Activated naive CD8-positive, alpha-beta T cell treated with anti-CD3 and anti-CD28 coated beads for 36 hours (primary cell): ENCODE measurements at places on chromosomes 13 and 19. TPM values are rescaled to one million over a fixed set of nuclear protein-coding genes. Genes with fewer than 3 reads are reported as not detected.

FPR1 gene
- not detected for total RNA-seq

GRCh38 chr19:30403203-30403985, 31.2 kb downstream of the ZNF536 start:
- no peak for DNase-seq

DNA sequence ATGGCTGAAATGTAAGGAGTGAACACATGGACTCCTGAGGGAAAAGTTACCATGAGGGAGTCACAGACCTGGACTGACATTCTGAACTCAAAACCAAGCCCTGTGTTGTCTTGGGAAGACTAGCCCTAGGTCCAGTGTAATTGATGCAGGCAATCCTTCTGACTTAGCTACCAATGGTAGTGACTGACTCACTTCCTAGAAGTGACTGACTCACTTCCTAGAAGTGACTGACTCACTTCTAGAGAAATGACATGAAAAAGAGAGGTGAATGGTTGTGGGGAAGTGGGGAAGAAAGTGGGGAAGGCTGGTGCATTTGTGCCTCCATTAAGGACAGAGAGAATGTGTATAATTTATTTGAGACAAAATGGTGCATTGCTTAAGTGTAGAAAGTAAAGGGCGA, 49.9 kb downstream of the EDNRB start:
- no peak for DNase-seq

DNA sequence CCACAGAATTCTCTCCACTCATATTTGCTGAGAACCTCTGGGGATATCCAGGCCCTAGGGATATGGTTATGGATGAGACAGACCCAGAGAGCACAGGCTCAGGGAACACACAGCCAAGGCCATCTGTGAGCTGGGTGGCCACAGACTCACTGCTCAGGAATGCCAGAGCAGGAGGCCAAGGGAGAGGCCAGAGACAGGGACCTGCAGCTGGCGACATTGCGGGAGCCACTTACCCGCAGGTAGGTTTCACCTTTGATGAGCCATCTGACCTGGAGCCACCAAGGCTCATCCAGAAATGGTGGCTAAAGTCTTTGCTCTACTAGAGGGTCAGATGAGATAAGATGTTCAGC, 29.4 kb downstream of the CCNE1 start:
- DNase-seq, result no peak

ZNF846 gene
- 6.8 TPM for total RNA-seq

- no peak for DNase-seq
These were observed 11.8 kb downstream of the TUBGCP3 start for GRCh38 chr13:112576191-112576590.

PEAK3 gene
- total RNA-seq, result not detected

DNA sequence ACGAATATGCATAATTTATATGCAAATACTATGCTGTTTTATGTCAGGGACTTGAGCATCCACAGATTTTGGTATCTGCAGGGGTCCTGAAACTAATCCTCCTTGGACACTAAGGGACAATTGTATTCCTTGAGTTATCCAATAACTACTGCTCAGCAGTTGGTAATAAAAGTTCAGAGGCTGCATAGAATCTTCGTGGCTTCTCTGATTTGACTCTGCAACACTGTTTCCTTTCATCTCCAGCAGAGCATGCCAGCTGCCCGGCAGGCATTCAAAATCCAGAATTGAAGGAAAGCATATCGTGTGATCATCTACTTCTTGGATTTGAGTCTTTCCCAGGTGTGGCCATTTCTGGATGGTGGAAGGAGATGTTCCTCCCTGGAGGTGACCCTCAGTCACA, 64.5 kb upstream of the MRI1 start:
- no peak for DNase-seq

EDNRB gene
- not detected for total RNA-seq

GRIN2D gene
- 0.29 TPM for total RNA-seq

- peak; percentile 96 for DNase-seq
These were observed at the start of gene LSM14A for GRCh38 chr19:34171877-34172660. Gene LSM14A (plus strand): TSS chr19:34172504. CDS start chr19:34172643, 139 bp downstream.

YJEFN3 gene
- total RNA-seq, result 7.8 TPM

DNA sequence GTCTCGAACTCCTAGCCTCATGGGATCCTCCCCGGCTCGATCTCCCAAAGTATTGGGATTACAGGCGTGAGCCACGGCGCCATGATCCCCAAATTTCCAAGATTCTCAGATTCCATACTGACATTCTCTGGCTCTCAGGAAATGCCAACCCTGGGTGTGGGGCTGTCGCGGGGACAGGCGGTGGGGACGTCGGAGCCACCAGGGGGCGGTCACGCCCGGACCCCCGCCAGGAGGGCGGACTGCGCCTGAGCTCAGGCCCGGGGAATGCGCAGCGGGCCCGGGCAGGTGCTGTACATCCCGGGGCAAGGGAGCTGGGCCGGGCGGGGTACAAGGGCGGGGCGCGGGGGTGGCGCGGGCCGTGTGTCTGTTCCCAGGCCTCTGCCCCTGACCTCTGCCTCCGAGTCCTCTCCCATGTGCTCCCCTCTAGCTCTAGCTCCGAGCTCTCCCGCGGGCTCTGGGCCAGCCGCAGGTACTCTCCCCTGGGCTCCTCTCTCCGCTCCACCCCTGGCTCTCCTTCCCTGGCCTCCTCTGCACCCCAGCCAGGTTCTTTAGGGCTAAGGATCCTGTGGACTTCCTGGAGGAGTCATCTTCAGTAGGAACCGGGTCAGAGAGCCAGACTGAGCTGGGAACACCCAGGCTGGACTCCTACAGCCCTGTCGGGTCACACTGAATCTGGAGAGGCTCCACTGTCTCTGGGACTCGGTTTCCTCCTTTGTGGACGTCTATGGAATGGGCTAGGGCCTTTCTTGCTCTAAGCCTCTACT, 2.4 kb downstream of the PPP1R13L start:
- DNase-seq, result peak; percentile 62

DNA sequence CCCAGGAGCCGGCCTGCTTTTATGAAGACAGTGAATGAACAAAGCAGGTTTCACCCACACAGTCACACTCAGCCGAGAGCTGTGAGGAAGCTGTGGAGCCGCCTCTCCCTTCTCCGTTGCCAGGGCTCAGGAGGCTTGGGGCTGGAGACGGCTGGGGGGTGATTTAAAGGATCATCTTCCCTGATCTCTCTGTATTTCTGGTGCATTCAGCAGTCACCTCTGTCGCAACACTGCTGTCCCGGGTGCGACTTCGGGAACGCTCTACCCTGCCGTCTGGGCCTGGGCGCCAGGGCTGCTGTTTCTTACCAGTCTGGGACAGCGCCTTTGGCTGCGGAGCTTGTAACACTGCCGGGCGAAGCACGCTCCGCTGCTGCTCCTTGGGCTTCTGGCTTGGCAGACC, 18.1 kb downstream of the CAPS start:
- no peak for DNase-seq

DNA sequence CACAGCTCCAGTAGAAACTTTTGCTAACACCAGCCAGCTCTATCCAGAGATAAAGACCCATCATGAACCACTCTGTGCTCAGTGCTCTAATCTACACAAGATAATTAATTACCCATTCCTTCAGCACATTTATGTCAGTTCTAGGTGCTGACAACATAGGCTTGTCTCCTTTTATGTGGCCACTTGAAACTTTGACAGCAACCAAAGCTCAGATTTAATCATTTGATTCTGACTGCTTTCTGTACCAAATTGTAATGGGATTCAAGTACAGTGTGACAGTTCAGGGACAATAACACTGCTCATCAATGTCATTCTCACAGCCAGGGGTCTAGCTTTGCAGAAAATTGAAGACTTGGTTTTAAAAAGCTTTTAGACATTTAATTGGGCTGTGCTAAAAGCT, 266.6 kb downstream of the KCTD12 start:
- DNase-seq, result no peak

TLE6 gene
- 2.4 TPM for total RNA-seq

C19orf33 gene
- not detected for total RNA-seq

DNA sequence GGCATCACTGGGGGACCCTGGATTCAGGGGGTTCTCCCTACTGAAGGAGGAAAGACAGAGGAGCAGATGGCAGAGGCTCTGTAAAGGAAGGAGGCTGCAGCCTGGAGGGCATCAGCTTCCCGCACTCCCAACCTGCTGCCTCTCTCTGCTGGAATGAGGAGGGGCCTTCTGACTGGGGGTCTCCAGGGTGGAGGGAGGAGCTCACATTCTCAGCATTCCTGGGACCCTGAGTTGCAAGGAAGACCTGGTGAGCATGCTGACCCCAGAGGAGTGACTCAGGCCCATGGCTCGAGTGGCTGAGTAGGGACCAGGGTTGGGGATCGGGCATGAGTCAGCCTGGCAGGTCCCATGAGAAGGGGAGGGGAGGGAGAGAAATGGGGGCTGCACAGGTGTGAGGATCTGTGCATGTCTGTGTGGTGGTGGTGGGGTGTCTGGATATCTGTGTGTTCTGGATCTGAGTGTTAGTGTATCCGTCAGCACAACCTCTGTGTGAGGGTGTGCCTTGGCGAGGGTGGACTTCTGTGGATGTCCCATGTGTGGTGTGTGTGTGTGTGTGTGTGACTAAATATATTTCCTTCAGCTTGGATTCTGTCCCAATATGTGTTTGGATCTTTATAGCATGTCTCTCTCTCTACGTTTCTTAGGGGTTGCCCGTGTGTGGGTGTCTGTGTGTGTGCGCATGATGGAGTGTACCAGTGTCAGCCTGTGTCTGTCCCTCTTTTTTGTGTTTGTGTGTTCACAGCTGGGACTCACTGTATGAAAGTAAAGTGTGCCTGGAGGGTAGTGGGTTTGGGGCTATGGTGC, 4.6 kb downstream of the AXL start:
- DNase-seq, result peak; percentile 12

ZNF93 gene
- 17.3 TPM for total RNA-seq

GRCh38 chr13:33879118-33879517, 61.2 kb downstream of the RFC3 start:
- DNase-seq, result no peak

DNA sequence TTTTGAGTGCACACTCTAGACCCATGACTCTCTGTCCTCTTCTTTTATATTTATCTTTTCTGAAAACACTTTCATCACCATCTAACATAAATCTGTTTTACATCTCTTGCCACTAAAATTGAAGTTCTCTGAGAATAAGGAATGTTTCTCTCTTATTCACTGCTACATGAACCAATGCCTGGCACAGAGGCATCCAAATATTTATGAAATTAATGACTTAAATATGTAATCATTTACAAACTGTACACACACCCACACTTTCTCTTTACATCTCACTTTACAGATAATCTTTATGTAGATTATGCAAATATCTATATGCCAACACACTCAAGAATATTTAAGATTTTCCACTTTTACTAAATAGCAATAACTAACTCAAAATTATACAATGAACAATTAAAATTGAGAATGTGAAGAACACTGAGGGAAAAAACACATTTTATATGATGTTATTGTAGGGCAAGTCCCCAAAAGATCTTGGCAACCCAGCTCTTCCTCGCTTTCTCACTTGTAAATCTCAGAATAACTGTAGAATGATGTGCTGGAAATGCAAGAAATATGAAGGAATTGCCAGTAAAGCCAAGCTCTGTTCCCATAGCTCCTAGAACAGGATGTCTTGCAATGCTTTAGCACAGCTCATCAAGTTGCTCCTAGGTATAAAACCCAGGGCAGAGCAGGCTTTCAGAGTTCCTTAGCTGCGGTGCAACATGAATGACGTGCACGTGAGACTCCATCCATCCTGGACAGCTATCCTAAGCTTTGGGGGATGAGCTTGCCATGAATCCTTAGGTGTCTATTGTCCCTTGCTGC, 50.7 kb downstream of the UGGT2 start:
- no peak for DNase-seq

OR7G1 gene
- not detected for total RNA-seq

GRCh38 chr13:43475140-43475539, 311.6 kb downstream of the ENOX1 start:
- DNase-seq, result no peak

GRCh38 chr19:55553217-55554182, 8.2 kb upstream of the SBK3 start:
- DNase-seq, result no peak

FAM124A gene
- 0.21 TPM for total RNA-seq

GRCh38 chr19:14632286-14632685, 42.4 kb downstream of the ADGRE3 start:
- DNase-seq, result peak; percentile 8

DNA sequence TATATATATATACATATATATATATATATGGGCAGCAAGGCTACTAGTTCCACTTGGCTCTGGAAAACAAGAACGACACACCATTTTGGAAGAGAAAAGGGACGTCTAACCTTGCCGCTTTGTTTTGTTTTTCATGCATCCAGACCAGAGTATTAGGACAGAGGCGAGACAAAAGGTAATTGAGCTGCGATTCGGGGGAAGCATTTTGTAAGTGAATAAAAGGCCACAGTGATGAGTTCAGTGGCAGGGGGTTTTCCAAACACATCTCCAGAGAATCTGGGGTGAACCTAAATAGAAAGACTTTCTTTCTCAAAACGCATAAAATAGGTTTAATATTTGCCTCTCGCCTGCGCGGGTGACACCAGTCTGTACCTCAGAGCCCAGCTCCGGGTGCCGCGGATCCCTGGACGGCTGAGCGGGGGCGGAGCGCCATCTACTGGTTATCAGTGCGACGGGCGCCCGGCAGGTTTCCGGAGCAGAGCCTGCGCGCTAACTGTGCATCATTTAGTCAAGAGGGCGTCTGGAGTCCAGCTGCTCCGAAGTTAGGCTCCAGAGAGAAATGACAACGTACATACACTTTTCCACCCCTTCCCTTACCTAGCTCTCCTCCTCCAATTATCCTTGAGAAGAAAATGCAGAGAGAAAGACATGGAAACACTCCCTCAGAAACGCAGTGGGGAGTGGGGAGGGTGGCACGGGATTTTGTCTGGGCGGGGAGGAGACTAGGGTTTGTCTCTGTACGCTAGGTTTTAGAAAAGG, 262.3 kb downstream of the TBC1D4 start:
- peak; percentile 84 for DNase-seq

GRCh38 chr13:75090872-75091615, 390.9 kb downstream of the TBC1D4 start:
- DNase-seq, result no peak

GRCh38 chr19:51354742-51355148, 11.4 kb downstream of the ETFB start:
- DNase-seq, result peak; percentile 33

IFNL1 gene
- total RNA-seq, result not detected

GRCh38 chr19:35648017-35648961, at the start of gene COX6B1:
Gene COX6B1 (plus strand): TSS chr19:35648323. CDS start chr19:35651244, 2,921 bp downstream.
- peak; percentile 92 for DNase-seq

- no peak for DNase-seq
These were observed 58.2 kb downstream of the NUFIP1 start for GRCh38 chr13:44930963-44931623.

DNA sequence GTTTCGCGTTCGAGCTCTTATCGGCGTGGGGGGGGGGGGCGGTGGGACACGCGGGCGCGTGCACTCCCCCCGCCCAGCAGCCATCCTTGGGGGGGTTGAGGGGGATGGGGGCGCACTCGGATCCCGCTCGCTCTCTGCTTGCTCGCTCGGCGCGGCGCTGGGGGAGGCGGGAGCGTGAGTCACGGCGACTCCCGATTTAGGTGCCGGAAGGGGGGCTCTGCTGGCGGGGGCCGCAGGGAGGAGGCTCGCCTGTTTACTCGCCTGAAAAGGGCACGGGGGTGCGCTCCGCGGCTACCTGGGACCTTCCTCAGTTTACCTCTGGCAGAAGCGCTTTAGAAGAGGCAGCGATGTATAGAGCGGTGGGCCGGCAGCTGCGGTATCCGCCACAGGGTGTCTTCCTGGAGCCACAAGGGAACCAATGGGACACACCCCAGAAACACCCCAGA, 1.1 kb upstream of the PDE4A start:
- DNase-seq, result peak; percentile 72
